Uterus (tissue), 4 donors: ENCODE measurements at places on chromosomes 16 and 17.

GRCh38 chr17:828761-829160 lies 46.6 kb downstream of the MRM3 start:
- H3K27ac ChIP-seq: no peak overlapping the region
- no peak for DNase-seq
- no peak overlapping the region for H3K4me3 ChIP-seq
- H3K4me1 ChIP-seq: no peaks in the 10 kb centered on the region
- H3K36me3 ChIP-seq: no peaks in the 10 kb centered on the region

- DNase-seq: no peak
- H3K27me3 ChIP-seq: no peaks in the 10 kb centered on the region
- no peaks in the 10 kb centered on the region for H3K4me1 ChIP-seq
- H3K27ac ChIP-seq: no peak overlapping the region
- no peaks in the 10 kb centered on the region for H3K36me3 ChIP-seq
These were observed 314.3 kb downstream of the MAP2K6 start for GRCh38 chr17:69728816-69729215.

DNA sequence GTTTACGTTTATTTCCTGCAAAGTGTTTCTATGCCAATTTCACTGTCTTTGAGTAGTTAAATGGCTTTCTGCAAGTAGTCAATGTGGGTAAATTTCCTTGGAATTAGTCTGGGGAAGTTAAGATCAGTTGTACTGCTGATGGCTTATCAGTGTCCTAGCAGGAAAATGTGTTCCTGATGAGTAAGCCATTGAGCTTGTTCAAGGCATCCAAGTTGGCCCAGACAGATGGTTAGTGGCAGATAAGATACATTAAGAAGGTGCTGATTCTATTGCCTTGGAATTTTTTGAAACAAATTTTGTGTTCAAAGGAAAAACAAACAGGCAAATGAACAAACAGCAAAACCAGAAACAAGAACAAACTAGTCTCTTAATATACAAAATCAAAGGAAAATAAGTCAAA lies 258.4 kb downstream of the MAP2K6 start:
- no peaks in the 10 kb centered on the region for H3K36me3 ChIP-seq
- no peaks in the 10 kb centered on the region for H3K27me3 ChIP-seq
- no peak for DNase-seq

GRCh38 chr16:17753434-17753833 lies 282.7 kb upstream of the XYLT1 start:
- DNase-seq: no peak
- H3K36me3 ChIP-seq: no peaks in the 10 kb centered on the region
- H3K27me3 ChIP-seq: no peaks in the 10 kb centered on the region

GRCh38 chr17:31815212-31815730 lies 43.8 kb downstream of the COPRS start:
- DNase-seq: no peak
- H3K4me3 ChIP-seq: no peak overlapping the region
- H3K27me3 ChIP-seq: no peaks in the 10 kb centered on the region
- H3K27ac ChIP-seq: no peak overlapping the region

DNA sequence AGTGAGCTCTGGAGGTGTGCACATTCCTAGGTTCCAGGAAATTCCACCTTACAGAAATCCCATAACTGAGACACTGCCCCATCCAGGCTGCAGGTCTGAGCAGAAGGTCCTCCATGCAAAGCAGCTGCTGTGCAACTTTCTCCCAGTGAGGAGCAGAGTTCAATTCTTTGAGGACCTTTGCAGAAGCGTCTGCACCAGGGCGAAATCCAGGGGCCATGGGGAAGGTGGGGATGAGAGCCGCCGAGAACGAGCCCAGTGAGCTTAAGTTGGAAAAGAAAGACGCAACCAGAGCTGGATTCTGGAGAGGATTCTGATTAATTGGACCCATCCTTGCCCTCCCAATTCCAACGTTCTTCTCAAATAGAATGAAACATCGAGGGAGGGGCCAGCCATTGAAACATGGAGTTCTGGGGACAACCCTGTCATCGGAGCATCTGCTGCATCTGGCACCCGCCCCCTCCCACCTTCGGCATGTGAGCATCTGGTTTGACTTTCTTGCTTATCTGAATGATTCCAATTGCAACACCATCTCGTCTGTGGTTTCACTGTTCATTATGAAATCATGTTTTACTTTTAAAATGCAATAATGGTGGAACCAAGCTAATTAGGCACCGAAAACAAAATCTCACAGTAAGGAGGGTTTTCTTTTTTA lies 190.6 kb upstream of the FOXF1 start:
- DNase-seq: no peak
- H3K4me1 ChIP-seq: no peaks in the 10 kb centered on the region
- no peaks in the 10 kb centered on the region for H3K27me3 ChIP-seq
- no peak overlapping the region for H3K27ac ChIP-seq
- no peak overlapping the region for H3K4me3 ChIP-seq

DNA sequence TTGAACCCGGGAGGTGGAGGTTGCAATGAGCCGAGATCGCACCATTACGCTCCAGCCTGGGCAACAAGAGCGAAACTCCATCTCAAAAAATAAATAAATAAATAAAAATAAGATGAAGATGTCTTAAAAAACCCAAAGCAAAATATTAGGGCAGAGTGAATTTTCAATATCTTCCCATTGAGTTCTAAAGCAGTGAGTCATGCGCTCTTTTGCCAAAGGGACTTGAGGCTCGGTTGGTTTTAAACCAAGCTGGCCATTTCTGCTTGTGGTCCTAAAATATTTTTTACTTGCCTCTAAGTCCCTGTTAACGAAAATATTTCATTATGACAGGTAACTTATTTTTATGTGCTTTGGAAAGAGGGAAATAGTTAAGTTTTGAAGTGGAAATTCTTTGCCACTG lies 4.7 kb downstream of the PAFAH1B1 start:
- H3K4me1 ChIP-seq: peaks cover 5% of the 10 kb centered on the region
- no peak overlapping the region for H3K4me3 ChIP-seq
- DNase-seq: no peak
- H3K36me3 ChIP-seq: no peaks in the 10 kb centered on the region
- no peaks in the 10 kb centered on the region for H3K27me3 ChIP-seq
- no peak overlapping the region for H3K27ac ChIP-seq

- H3K4me1 ChIP-seq: peaks cover 4% of the 10 kb centered on the region
- no peaks in the 10 kb centered on the region for H3K27me3 ChIP-seq
- no peak overlapping the region for H3K4me3 ChIP-seq
- H3K36me3 ChIP-seq: no peaks in the 10 kb centered on the region
- peak overlapping the region; percentile 8 for H3K27ac ChIP-seq
- no peak for DNase-seq
These were observed 51.5 kb downstream of the LDHD start for GRCh38 chr16:75065149-75065505.

DNA sequence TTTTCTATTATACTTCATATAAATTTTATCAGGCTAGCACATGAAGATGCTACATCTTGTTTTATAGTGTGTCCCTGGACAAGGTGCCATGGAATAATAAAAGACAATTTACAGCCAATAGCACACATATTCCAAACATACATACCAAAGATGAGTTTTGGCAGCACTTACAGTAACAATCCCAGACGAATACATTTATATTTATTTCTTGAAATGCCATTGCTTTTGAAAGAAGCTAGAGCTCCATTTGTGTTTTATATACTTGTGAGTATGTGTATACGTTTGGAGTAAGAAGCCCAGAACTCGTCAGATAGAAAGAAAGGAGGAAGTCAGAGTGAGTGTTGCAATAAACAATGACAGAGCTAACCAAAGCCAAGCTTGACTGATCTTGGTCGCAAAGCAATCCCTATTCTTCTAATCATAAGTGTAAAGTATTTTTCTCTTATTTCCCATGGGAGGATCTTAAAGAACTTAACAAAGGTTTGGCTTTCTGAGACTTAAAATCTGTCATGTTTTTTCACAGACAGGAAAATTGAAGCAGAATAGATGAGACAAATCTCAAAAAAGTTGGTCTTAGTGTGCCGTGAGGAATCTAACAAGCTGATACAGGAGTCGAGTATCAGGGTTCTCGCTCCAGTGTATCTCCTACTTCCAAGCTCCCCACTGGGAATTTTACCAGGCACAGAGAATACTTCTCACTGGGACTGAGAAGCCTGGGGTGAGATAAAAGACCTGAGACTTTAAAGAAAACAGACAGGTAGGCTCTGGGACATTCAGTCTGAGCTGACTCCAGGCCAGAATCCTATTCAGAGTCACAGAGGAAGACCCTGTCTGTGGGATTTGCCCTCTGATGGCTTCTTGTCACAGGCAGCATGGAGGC lies 175.4 kb downstream of the AATF start:
- no peak overlapping the region for H3K4me3 ChIP-seq
- H3K36me3 ChIP-seq: no peaks in the 10 kb centered on the region
- no peaks in the 10 kb centered on the region for H3K4me1 ChIP-seq
- no peak for DNase-seq
- H3K27me3 ChIP-seq: no peaks in the 10 kb centered on the region

DNA sequence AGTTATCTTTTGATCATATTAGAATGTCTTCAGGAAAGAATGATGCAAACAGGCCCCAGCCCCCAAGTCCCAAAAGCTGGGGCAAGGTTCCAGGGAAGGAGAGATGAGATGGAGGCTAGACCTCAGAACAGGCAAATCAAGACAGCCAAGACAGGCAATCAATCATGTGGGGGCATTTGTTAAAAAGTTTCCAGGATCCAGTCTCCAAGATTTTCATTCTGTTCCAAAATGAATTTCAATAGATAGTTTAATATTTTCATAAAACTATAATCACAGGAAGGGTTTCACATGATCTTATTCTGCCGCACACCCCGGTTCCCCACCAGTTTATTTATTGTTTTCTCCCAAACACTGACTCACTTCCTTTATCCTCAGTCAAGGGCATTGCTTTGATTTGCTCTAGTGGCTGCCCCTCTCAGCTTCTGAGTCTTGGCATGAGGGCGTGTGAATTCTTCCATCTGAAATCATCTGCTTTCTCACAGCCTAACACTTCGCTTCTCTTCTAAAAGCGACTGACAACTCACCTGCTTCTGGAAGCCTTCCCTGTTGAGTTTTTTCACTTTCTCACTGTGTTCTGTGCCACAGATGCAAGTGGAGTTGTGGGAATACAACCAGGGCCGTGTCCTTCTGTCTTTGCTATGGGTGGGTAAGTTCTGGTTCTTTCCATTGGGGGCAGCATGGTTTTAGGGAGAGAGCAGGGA lies 12.2 kb upstream of the TERF2 start:
- H3K27ac ChIP-seq: peak overlapping the region; percentile 49
- no peak overlapping the region for H3K4me3 ChIP-seq
- no peaks in the 10 kb centered on the region for H3K27me3 ChIP-seq
- DNase-seq: peak; percentile 55
- no peaks in the 10 kb centered on the region for H3K36me3 ChIP-seq

GRCh38 chr16:27267037-27267677 lies 1.4 kb downstream of the NSMCE1 start:
- no peaks in the 10 kb centered on the region for H3K36me3 ChIP-seq
- no peak overlapping the region for H3K4me3 ChIP-seq
- no peak overlapping the region for H3K27ac ChIP-seq
- no peak for DNase-seq
- H3K27me3 ChIP-seq: no peaks in the 10 kb centered on the region

DNA sequence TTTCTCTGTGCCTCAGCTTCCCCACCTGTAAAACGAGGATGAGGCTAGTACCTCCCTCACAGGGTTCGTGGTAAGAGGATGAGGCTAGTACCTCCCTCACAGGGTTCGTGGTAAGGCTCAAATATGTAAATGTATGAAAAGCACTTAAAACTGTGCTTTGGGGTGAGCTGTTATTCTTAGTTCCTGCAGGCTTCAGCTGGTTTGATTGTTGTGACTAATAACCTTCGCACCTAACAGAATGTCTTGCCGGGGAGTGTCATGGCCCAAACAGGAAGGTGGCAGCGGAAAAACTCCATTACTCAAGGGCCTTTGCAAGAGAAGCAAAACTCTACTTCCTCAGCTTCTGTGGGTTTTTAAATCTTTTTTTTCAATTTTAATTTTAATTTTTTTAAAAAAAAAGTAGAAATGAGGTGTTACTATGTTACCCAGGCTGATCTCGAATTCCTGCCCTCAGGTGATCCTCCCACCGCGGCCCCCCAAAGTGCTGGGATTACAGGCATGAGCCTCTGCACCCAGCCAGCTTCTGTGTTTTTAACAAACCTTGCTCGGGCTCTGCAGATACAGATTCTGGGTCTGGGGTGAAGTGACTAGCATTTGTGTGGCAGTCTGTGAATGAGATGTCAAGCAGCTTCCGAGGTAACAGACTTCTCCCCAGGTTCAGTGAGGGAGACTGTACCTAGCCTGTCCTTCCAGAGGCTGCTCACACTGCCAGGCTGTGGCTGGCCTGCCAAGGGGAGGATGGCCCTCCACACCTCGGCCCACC lies 103.0 kb downstream of the RAB11FIP4 start:
- H3K27me3 ChIP-seq: no peaks in the 10 kb centered on the region
- no peaks in the 10 kb centered on the region for H3K4me1 ChIP-seq
- no peak overlapping the region for H3K4me3 ChIP-seq
- H3K36me3 ChIP-seq: no peaks in the 10 kb centered on the region

GRCh38 chr16:76345163-76345661 lies 68.0 kb downstream of the CNTNAP4 start:
- no peaks in the 10 kb centered on the region for H3K36me3 ChIP-seq
- no peak overlapping the region for H3K27ac ChIP-seq
- no peak for DNase-seq

GRCh38 chr17:45090711-45091110 lies 29.6 kb downstream of the NMT1 start:
- no peaks in the 10 kb centered on the region for H3K36me3 ChIP-seq
- DNase-seq: no peak
- no peaks in the 10 kb centered on the region for H3K27me3 ChIP-seq
- H3K27ac ChIP-seq: no peak overlapping the region

- no peaks in the 10 kb centered on the region for H3K27me3 ChIP-seq
- no peak overlapping the region for H3K27ac ChIP-seq
- no peaks in the 10 kb centered on the region for H3K4me1 ChIP-seq
- no peaks in the 10 kb centered on the region for H3K36me3 ChIP-seq
These were observed 1006.7 kb upstream of the GOT2 start for GRCh38 chr16:59740858-59741257.

DNA sequence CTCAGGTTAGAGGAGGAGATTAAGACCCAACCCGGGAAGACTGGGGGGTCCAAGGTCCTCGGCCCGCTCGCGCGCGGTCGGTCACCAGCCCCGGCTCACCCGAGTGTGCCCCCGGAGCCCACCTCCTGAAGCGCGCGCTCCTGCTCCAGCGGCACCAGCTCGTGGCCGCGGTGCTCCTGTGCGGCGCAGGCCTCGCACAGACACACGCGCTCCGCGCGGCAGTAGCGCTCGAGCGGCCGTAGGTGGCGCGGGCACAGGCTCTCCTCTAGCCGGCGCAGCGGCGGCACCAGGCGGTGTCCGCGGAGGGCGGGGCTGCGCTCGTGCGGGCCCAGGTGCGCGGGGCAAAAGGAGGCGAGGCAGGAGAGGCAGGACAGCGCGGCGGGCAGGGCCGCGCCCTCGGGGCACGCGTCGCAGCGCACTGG lies 618 bp downstream of the TRIM47 start:
- H3K27me3 ChIP-seq: no peaks in the 10 kb centered on the region
- peak; percentile 80 for DNase-seq
- peak overlapping the region; percentile 99 for H3K27ac ChIP-seq
- no peaks in the 10 kb centered on the region for H3K36me3 ChIP-seq
- peaks cover 39% of the 10 kb centered on the region for H3K4me1 ChIP-seq

GRCh38 chr17:75826561-75827307 lies 17.5 kb downstream of the UNC13D start:
- peak overlapping the region; percentile 81 for H3K27ac ChIP-seq
- H3K36me3 ChIP-seq: no peaks in the 10 kb centered on the region
- no peaks in the 10 kb centered on the region for H3K4me1 ChIP-seq
- H3K27me3 ChIP-seq: no peaks in the 10 kb centered on the region
